ENCODE measurements at places on chromosomes 7 and 10.
A peak's percentile ranks its signal among the peaks of the same experiment; 100 is the strongest.

DNA sequence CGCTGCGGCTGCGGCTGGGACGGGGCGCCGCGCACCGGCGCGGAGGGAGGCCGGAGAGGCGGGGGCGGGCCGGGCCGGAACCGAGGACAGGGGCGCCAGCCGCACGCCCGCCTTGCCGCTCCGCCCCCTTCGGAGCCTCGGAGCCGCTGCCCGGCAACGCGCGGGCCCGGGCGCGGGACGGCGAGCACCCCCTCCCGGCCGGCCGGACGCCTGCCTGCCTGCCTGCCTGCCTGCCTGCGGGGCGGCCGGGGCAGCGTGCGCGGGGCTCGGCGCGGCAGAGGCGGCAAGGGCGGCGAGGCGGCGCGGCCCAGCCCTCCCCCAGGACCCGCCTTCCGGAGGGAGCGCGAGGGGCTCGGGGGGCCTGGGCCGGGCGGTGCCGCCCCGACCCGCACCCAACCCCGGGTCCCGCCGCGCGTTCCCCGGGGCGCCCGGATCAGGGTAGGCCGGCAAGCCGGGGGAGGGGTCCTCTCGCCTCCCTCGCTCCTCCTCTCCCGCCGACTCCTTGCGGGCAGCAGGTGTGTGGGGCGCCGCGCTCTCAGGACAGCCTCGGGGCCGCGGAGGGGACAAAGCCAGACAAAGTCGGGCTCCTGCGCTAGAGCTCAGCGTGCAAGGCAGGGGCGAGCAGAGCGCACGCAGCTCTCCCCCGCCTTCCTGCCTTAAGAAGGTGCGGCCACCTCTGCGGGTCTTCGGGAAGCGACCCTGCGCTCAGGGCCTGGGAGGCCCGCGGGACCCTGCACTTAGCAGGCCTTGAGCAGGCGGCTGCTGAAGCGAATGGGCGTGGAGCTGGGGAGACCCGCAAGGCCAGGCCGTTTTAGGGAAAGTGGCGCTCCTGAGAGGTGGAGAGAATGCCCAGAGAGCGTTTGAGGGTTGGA is at the start of gene KIAA1549:
TSS of gene KIAA1549 (minus strand) at position 58 of the 872 bp plus-strand sequence. CDS start 120 bp downstream, outside the sequence.
- DNase-seq = peak; percentile 41

DNA sequence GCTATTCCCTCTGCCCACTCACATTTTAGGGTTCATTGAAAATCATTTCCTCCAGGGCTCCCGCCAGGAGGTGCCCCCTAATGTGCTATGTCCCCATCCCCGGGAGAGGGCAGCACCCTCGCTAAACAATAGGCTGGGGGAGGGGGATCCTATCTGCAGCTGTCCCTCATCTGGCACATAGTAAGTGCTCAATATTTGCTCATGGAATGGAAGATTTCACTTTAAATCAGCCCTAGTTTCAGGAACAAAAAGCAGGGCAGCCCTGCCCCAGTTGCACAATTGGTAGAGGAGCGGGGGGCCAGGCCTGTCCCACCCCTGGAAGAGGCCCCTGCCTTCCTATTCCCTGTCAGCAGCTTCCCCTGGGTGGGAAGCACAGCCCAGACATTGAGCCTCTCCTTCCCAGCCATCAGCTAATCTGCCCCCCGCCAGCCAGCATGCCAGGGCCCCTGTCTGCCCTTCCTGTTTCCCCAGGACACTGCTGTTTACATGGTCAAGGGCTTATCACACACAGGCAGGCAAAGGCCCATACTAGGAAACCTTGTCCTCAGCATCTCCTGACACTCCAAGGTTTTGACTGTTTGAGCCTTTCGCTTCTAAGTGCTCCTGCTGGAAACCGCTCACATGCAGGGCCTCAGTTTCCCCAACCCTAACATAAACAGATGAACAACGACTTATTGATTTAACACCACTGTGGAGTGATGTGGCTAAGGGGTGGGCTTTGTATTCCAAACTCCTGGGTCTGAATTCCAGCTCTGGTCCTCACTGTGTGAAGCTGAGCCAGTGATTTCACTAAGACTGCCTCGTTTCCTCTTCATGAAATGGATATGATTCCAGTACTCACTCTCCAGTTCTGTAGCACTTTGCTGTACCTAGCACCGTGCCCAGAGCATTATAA is 130.7 kb upstream of the ZMIZ1 start:
- no peak for DNase-seq

- DNase-seq = no peak
These were observed 102.7 kb downstream of the ZWINT start for GRCh38 chr10:56258378-56258777.

DNA sequence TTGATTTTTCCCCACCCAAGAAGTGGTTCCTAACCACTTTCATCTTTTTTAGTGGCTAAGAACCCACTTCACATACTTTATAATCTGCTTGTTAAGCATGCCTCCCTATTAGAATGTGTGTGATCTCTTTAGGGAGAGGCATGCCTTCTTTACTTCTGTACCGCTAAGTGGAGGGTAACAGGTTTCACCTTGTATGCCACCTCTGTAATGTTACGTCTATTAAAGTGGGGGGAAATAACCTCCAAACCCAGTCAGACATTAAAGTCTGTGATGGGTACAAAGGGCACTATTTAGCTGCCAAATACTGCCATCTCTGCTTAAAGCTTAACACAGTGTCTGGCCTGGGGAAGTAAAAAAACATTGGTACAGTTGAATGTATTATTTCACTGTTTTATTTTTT is 51.9 kb downstream of the EPC1 start:
- no peak for DNase-seq

- DNase-seq = peak; percentile 88
These were observed 184.0 kb upstream of the INHBA start for GRCh38 chr7:41886901-41887311.

GRCh38 chr10:50990568-50991455 is 83.5 kb upstream of the PRKG1 start:
- DNase-seq = peak; percentile 49

GRCh38 chr7:115289971-115290370 is 368.1 kb downstream of the MDFIC start:
- no peak for DNase-seq

GRCh38 chr7:34260279-34260678 is 354.9 kb downstream of the BMPER start:
- DNase-seq = peak; percentile 79

- no peak for DNase-seq
These were observed 30.7 kb upstream of the STOX1 start for GRCh38 chr10:68796605-68797004.

DNA sequence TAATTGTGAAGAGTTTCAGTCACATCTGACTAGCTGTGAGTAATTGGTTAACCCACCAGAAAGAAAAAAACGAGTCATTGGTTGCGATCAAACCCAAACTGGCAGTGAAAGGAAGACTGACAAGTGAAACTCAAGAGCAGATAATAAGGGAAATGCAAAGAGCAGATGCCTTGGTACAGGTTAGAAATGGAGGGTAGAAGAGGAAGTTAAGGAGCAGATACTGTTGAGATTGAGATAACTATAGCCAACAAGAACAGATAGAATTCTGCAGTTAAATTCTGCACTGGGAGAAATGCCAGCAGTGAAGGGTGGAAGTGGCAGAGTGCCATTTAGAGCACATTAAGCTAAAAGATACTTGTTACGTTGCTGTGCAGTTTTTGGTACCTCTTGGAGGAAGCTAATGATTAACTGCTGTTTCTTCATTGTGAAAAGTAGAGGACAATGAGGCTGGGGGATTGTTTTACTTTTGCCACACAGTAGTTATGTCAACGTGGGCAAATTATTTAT is 65.8 kb downstream of the CDK13 start:
- DNase-seq = peak; percentile 40
